ENCODE measurements at places on chromosomes 3 and 15. TPM values are rescaled to one million over a fixed set of nuclear protein-coding genes. Genes with fewer than 3 reads are reported as not detected.

DNA sequence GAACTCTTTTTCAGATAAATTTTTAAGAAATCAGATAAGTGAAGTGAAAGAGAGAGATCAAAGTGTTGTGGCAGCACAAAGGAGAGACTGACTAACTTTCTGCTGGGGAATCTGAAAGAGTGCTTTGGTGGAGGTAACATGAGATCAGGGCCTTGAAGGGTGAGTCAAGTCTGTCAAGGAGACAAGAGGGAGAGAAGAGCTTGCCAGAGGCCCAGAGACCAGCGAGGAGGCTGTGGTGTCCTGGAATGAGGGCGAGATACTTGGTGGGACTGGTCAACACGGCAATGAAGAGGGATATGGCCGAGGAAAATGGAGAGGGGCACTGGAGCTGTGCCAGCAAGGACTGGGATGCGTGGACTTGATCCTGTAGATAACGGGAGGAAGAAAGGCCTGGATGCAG, 4.6 kb downstream of the TADA3 start:
- no peak for DNase-seq

- DNase-seq: no peak
These were observed 162.4 kb upstream of the CGNL1 start for GRCh38 chr15:57213862-57214261.

DNA sequence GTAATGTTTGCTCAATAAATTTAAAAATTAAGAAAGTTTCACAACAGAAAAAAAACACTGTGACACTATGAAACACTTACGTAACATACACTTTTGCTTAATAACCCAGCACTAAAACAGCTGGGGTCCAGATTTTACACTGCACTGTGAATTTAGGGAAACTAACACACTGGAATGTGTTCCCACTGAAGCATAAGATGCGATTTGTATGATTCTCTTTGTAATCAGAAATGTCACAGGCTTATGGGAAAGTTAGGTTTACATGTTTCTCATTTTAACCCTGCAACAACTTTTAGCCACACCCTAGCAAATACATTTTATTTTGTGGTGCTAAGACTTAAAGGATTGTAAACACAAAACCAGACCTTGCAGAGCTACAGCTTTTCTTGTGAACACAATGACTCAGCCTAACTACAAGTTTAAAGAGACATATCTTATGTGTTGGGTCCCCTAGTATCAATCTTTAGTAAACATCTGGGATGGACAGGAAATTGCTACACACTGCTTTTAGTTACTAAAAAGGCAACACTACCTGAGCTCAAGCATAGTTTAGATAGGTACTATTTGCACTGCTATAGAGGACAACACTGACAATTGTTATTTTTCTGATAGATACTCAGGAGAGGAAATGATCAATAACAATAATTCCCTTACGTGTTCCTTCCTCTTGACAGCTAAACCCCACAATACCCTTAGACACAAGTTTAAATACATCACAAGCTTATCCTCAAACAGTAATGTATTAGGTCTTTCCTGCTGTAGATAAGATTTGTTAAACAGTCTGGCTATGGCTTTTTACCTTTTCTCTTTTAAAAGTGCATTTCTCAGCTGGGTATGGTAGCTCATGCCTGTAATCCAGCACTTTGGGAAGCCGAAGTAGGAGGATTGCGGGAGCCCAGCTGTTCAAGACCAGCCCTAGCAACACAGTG, 3.8 kb downstream of the PLD1 start:
- no peak for DNase-seq

DNA sequence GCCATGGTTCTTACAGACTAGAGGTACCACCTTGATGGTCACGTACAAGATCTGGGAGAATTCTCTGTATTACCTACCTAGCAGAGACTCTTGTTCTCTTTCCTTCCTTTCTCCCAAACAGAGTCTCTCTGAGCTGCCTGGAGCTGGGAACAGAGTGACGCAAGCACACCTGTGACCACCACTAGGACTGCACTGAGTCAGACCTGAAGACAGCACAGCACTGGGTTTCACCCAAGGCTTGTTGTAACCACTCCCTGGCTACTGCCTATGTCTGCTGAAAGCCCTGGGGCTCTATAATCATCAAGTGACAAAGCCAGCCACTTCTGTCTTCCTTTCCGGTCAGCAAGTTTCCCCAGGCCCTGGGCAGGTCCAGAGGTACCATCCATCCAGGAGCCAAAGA, 293.3 kb upstream of the CNTN4 start:
- no peak for DNase-seq

Gene LRRK1
- 15.7 TPM for total RNA-seq

Data from PC-9 (cell line).